ENCODE measurements at places on chromosomes 2 and 18. TPM values are rescaled to one million over a fixed set of nuclear protein-coding genes. Genes with fewer than 3 reads are reported as not detected.

DNA sequence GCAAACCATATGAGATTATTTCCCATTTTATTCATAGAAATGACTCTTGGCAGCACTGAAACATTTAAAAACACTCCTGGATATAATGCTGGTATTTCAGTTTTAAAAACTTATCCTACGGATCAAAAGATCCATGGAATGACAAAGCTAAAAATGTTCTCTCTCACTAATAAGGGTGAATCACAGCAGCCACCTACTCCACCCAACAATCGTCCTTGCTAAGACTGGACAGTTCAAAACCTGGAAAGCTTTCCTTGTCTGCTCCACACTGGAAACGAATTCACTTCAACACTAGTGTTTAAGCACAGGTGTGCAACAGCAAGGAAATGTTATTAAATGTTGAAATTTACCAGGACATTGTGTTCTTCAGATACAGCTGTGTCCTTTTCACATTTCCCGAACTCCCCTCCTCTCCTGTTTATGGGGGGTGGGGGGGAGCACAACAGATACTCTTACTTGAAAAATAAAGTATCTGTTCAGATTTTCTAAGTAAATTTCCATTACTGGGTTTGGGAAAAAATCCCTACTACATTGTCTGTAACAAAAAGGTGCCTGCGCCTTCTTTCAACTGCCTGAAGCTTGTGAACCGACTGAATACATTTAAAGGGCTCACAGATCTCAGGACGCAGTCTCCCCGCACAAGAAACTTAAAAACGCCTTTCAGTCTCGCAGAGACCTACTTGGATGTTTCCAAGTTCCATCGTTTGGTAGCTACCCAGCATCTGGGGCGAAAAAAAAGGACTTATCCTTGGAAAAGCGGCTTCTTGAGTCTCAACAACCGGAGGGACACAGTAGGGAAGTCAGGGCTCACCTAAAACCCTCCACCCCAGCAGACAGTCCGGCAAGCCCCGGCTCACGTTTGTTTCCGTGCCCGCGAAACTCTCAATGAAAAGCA lies 1.3 kb downstream of the YWHAQ start:
- DNase-seq, result no peak

GRCh38 chr2:145226901-145227300 lies 707.0 kb upstream of the ZEB2 start:
- no peak for DNase-seq

DNA sequence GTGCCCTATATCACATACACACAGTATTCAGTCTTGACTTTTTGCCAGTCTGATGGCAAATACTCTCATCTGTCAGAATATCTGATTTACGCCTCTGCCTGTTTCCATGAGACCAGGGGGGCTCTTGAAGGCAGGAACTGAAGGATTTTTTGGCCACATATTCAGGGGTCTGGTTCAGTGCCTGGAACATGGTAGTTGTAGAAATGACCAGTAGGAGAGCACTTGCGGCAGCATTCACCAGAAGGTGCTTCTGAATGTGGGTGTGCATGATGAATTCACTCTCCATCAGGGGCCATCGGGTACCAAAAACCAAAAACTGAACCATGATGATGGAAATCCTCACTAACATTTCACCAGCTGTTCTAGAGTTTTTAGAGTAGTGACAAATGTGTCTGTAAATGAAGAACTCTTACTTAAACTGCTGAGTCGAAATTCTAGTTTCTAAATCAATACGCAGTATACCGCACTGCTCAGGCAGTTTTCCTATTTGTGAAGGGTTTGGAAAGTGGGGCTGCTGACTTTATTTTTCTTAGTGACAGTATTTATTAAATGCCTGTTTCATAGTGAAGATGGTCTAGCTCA lies 54.6 kb downstream of the MERTK start:
- DNase-seq, result no peak

GRCh38 chr2:159077869-159078268 lies 109.4 kb downstream of the TANC1 start:
- no peak for DNase-seq

DNA sequence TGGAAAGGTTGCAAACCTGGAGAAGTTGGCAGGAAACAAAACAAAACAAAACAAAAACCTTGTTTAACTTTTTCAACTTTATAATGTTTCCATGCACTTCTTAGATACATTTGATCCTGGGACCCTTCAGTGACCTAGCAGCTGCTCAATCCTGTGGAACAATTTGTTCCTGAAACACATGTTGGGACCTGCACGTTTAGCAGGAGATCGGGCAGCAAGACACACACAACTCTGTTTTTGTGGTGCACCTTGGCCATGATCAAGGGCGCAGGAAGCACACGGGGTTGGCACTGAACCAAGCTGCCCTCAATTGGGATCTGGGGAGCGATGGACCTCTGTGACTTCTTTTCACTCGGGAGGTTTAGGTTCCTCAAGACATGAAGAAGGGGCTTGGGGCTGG lies 268.7 kb downstream of the LOXHD1 start:
- no peak for DNase-seq

DNA sequence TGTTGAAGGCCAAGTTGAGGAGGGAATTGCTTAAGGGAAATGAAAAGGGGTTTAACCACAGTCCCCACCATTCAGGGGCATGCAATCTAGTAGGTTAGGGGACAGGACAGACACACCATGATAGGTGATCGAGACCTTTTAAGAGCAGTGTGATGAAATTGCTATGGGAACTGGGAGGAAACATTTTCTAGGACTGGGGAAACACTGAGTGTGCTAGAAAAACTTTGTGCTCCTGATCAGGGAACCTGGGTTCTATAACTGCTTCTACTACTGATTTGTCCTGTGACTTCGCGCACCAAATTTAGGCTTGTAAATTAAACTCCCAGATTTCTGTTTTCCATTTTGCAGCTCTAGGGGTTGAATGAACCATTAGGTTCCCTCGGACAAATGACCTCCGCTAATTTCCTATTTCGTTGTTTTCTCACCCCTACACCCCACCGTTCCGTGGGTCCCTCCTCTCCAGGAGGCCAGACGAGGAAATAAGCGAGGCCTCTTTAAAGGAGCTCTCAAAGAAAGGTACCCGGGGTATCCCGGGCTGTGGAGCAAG lies 371 bp upstream of the LCLAT1 start:
- DNase-seq, result no peak

DNA sequence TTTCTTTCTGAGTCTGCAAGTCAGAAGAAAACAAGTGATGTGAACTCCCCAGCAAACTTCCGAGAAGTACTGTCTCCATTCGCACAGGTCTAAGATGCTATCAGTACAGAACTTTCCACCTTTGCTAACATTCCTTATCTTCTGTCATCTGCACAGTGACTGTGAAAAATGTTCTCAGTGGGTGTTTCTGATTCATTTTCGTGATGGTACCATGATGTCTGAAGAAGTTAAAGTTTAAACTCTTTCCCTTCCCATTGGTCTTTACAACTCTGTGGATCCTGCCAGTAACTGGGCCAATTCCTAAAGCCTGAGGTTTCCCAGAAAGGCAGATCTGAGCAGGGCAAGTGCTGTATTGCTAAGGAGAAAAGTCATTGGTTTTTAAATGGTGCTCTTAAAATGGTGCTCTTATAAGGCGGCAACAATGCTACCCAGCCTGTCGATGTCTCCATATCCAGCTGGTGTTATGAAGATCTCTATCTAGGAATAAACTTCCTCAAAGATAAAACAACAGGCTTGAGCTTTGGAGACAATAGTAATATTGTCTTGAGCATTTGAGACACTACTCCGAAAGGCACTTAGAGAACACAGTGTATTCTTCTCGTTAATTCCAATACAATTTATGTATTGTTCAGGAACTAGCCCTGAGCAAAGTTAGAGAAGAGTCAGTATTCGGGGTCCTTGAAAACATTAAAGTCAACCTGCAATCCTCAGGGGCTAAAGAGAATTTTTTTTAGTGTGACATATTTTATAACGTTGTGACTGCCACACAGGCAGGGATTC lies 232.3 kb downstream of the OSR1 start:
- no peak for DNase-seq

DNA sequence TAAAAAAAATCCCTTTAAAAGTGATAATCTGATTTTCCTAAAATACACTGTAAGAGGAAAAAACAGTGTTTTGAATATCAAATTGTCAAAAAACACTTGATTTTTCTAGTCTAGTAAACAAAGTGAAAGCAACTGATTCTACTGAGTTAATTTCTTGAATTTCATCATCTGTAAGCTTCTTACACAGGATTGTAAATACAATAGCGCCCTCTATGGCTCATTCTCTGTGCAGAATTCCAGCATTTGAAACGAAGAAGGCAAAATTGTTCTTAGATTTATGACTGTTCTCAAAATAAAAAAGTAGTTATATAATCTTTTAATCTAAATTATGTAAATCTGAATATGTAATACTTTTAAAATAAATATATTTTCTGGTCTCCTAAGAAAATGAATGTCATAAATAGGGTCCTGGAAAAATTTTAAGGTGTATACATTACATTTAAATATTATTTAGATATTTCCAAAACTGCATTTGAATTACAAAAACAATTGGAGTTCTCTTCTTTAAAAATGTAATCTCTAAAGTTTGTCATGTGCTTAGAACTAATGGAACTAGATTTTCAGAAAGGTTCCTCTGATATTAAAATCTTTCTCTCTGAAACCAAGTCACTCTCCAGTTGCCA lies 176.9 kb upstream of the MC4R start:
- no peak for DNase-seq

DNA sequence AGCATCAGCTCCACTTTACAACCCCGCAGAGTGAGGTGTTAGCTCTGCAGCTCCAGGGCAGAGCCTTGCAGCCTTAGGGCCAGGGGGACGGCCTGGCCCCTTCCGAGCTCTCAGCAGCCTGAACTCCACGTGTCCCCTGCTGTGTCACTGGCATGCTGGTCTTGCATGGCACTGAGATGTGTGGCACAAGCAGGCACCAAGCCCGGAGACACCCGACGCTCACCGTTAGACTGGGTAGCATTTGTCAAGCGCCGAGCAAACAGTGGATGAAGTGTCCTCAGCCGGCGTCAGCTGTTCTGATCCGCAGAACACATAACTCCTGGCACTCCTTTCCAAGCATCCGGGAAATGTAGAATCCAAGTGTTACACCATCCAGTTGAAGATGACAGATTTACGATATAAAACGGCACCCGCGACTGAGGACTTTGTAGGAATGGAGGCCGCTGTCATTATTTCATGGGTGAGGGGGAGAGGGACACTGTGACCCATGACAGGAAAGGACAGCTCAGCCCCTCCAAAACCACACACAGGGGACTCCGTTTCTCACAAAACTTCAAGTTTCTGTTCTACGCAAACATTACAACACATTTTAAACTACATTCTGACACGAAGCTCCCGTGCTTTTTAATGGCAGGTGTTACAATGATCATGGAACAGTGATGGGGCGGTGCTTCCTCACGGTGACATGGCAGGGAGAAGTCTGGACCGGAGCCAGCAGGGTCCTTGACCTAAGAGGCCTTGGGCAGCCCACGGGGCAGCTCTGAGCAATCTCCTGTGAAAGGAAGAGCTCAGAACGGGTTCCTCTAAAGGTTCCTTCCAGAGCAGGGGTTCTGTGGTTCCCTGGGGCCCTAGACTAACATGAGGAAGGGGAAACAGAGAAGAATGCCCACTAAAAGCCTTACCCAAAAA lies 89.4 kb downstream of the HDAC4 start:
- no peak for DNase-seq

GRCh38 chr2:3168230-3168891 lies 209.3 kb downstream of the EIPR1 start:
- no peak for DNase-seq

- no peak for DNase-seq
These were observed 824 bp downstream of the CD302 start for GRCh38 chr2:159797225-159797542.

DNA sequence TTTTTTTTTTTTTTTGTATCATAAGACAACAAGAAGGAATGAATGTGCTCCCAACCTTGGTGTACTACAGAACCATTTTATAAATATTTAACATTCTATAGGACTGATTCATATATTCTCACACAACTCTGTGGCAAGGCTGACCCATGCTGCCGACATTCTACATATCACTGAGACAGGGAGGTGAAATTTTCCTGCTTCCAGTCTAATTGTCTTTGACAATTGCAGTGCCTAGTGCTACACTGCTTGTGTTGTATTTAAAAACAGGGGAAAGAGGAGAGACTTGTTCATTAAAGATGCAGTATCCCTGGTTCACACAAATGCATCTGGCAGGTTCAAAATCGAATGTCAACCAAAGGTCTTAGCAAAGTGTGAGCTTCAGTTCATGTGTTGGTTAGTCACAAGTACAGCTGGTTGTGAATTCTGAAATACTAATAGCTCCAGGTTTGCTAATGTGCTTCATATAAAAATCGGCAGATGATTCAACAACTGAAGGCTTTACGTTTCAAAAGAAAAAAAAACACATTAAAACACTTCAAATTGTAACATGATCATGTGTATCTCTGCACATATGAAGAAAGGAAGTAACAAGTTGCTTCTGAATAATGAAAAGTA lies 130.8 kb downstream of the FIGN start:
- no peak for DNase-seq

DNA sequence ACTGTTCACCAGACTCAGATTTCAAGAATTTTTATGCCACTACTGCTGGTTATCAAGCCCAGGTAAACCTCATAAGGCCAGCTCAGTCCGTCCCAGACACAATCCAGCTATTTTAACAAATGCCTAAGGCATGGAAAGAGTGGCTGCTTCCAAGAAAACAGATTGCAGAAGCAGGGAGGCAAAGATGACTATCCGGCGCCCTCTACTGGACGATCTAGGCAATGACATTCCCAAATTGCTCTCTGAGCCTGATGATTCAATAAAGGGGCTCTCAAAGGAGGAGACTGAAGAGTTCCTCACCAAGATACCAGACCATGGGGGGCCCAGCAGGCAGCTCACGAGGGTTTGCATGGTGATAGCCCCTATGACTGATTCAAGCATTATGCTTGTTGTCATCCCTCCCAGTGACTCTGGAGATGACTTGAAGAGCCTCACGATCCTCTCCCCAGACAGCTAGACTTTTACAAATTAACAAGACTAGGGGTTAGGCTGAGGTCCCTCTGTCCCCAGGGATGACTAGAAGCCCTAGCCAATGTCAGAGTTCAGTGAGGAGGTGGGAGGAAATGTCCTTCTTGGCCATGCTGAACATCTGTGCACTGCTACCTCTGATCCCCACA lies 25.0 kb downstream of the SERPINB8 start:
- DNase-seq, result no peak

DNA sequence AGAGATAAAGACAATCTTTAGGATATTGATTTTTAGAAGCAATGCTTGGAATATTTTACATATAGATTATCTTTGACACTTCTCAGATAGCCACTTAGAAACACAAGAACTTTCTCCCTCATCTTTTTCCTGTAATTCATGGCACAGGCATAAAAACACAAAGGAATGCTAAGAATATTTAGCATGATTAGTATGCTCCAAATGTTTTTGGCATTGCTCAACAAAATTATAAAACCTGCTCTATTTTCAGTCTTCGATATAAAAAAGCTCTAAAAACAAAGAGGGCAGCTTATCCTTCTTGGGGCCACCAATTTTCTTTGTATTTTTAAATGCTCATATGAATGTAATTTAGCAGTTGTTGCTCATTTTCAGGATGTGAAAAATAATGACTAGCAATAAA lies 90.8 kb downstream of the RAD51AP2 start:
- DNase-seq, result no peak

GRCh38 chr2:162317058-162317742 lies 1.3 kb downstream of the IFIH1 start:
- DNase-seq, result no peak

Gene NDC80
- 13.4 TPM for total RNA-seq

Gene TMEM169
- total RNA-seq, result 0.71 TPM

Gene ITGA4
- 1.8 TPM for total RNA-seq

Gene SERPINB10
- total RNA-seq, result not detected

Gene FTCDNL1
- total RNA-seq, result 2.1 TPM

Gene FHOD3
- 16.3 TPM for total RNA-seq

Gene DTNA
- 10.9 TPM for total RNA-seq

Gene ANKRD53
- 4.9 TPM for total RNA-seq

Gene RFX8
- total RNA-seq, result 0.65 TPM

Gene RASGRP3
- 0.58 TPM for total RNA-seq

Gene SCYGR4
- not detected for total RNA-seq

Gene FAM228B
- total RNA-seq, result 33.0 TPM
